ENCODE measurements at places on chromosomes 11 and 22.

DNA sequence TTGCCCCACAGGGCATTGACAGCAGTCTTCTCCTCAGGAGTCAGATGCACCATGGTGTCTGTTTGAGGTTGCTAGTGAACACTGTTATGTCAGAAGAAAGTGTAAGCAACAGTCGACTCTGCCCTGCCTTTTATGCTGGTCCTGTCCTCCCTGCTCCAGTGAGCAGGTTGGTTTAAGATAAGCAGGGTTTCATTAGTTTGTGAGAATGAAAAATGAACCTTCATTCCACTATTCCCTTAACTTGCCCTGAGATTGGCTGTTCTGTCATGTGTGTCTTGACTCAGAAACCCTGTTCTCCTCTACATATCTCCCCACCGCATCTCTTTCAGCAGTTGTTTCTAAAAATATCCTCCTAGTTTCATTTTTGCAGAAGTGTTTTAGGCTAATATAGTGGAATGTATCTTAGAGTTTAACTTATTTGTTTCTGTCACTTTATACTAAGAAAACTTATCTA is at the start of gene HBD:
TSS of gene HBD (minus strand) at position 103 of the 454 bp plus-strand sequence. CDS start at position 53, 50 bp downstream.
- no peak for DNase-seq

DNA sequence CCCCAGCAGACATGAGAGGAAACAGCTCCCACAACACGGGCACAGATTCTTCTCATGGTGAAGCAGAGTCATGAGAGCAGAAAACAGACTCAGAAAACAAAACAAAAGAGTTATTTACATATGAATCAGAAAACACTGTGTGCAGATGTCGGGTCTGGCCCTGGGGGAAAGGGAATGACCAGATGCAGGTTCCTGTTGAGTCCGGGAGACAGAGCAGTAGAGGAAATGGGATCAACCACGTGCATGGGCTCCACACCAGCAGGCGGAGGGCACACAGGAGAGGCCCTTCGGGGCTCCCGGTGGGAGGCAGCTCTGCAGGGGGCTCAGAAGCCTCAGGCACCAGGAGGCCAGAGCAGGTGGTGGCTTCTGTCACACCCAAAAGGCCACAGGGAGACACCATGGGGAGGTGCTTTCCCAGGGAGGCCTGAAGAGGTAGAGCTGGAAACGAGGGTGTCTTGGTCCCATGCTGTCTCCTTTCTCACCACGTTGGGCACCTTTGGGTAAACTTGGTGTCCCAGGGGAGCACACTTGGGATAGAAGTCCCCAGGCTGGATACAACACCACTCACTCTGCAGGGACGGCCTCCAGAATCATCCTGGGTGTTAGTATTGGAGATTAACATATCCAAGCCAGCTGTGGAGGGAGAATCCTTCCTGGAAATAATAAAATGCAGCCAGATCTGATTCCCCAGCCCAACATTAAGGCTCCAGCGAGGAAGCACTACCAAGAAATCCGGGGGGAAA is 764.7 kb downstream of the BRD1 start:
- no peak for DNase-seq

DNA sequence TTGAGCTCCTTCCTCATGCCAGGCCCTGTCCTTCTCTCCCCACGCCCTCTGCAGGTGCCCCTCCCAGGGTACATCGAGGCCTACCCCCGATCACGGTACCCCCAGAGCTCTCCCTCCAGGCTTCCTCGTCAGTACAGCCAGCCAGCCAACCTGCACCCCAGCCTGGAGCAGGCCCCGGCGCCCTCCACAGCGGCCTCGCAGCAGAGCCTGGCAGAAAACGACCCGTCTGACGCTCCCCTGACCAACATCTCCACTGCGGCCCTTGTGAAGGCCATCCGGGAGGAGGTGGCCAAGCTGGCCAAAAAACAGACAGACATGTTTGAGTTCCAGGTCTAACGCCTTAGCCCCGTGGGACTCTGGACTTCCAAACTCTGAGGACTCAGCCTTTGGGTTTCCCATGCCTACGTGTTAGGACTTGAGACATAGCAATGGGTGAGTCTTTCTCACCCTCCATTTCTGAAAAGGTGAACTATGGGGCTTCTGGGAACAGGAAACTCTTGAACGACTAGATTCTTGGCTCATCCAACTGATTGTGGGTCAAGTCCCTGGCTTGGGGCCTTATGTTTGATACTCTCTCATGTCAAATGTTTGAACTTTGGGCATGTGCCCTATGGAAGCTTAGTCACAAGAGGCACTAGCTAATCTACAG is 32.7 kb downstream of the C11orf91 start:
- no peak for DNase-seq

DNA sequence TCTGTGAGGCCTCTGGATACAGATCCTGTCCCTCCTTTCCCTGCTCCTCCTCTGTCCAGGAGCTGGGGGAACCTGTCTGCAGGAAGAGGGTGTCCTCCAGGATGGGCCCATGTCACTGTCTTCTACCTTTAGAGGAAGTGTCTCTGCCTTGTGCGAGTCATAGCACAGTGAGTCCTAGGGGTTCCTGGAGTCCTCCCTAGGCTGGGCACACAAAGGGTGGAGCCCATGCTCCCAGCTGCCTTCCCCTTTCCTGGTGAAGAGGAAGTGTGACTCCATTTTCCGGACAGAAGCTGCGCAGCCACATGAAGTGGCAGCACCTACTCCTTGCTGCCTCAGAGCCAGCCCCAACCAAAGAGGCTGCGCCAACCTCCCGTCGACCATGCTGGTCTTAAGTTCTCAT is 112.2 kb downstream of the CTTN start:
- no peak for DNase-seq

DNA sequence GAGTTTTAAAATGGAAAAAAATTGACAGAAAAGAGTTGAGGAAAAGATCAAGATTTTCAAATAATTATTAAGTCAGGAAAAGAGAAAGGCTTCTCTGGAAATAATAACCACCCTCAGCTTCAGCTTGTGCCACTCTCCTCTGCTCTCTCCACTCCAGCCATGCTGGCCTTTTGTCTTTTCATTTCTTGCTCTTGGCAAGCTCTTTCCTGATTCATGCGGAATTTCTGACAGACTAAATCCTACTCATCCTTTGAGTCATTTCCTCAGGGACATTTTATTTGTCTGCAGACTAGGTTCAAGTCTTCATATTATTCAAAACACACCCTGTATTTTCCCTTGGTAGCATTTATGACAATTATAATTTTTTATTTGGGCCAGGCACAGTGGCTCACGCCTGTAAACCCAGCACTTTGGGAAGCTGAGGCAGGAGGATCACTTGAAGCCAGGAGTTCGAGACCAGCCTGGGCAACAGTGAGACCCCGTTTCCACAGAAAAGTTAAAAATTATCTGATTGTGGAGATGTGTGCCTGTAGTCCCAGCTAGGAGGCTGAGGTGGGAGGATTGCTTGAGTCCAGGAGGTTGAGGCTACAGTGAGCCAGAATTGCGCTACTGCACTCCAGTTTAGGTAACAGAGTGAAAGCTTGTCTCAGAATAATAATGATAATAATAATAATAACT is 7.8 kb upstream of the P4HA3 start:
- no peak for DNase-seq

DNA sequence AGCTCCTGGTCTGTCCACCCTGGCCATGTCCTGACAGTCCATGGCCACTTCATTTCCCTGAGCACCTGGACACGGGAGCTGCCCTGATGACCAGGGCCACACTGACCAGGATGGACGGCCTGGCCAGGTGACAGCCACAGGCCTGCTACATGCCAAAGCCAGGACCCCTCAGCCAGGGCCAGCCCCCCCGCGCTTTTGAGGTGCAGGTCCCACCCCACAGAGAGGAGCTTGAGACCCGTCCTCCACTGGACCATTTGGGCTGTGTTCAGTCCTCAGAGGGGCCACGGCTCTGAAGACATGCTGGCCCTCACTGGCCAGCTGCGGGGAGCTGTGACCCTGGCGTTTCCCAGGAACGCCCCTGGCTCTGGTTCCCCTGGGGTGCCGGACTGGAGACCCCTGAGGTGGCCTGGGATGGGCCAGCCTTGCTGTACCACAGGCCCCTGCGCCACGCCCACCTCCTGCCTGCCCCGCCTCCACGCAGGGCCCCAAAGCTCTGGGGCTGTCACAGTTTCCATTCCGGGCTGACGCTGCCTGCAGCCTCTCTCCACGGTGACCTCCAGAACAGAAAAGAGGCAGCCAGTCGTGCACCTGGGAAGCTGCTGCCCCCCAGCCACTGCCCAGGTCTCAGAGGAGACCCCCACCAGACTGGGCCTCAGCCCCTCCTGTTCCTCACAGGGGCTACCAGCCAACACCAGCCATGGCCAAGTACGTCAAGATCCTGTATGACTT is 18.2 kb downstream of the EPS8L2 start:
- DNase-seq, result no peak

GRCh38 chr11:69012092-69013008 is 696 bp downstream of the MRGPRF start:
- DNase-seq, result no peak

GRCh38 chr11:118222437-118222836 is 2.4 kb downstream of the JAML start:
- DNase-seq, result no peak

DNA sequence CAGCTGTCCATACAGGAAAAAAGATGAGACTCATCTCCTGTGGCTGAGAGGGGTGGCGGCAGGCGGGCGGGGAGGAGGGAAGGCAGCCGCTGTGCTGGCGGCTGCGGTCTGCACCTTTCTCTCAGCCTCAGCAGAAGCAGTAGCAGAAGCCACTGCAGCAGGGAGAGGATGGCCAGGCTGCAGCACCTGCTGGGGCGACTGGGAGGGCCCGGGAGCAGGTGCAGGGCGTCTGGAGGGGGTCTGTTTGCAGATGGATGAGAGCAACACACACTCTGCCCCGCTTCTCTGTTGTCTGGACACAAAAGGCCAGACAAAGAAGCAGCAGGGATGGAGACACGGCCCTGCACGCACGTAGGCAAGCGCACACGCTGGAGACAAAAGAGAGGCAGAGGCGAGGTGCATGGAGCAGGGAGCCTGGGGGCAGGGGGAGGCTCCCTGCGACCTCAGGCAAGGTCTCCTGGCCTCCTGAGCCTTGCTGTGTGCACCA is 9.3 kb upstream of the MIAT start:
- DNase-seq, result no peak

DNA sequence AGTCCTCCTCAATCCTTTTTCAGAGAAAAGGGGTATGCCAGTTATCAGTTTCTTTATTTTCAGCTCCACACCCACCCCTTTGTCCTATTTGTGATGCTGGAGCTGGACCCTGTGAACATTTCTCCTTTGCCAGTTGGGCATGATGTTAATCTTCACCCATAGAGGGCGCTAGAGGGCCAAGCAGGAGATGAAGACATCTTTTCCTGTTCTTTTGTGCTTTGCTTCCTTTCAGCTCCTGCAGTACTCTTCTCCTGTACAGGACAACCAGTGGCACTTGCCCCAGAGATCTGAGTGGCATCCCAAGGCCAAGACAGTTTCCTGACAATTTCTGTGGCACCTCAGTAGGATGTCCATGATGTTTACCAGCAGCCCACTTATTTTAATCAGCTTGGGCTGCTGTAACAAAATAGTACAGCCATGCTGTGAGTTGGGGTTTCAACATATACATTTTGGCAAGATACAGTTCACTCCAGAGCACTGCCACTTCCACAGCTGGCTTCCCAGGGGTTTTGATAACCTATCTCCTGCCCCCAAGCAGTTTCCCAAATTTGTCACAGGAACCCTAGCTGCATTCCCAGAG is 4.6 kb downstream of the SAA2 start:
- DNase-seq, result peak; percentile 4

DNA sequence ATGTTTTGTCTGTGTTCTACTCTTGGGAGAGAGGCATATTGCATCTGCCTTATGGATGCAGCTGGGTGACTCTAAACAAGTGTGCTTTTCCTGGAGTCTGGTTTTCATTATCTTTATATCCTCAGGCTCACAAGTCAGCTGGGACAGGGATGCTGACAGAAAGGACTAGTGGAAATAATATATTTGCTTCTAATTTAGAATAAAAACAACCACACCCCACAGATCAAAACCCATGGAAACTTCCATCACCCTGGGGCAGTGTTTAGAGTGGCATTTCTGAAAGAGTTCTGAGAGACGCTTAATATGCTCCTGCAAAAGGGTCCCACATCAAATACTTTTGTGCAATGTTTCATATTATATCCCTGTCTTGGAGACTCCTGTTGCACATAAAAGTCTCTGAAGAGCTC is 20.8 kb downstream of the KCNE3 start:
- no peak for DNase-seq

GRCh38 chr11:120241277-120241676 is 1.3 kb downstream of the POU2F3 start:
- no peak for DNase-seq

- DNase-seq, result no peak
Measured at GRCh38 chr22:44438056-44438455, 60.0 kb downstream of the RTL6 start.

- no peak for DNase-seq
Measured at GRCh38 chr22:22168190-22168940, 76.2 kb upstream of the VPREB1 start.

GRCh38 chr11:13666708-13667107 is 1.8 kb upstream of the FAR1 start:
- DNase-seq, result no peak
